A549 treated with CpdA at 1 μM for 4 hours (cell line): ENCODE measurements at places on chromosomes 4 and X. TPM values are rescaled to one million over a fixed set of nuclear protein-coding genes. Genes with fewer than 3 reads are reported as not detected.

The VCX3B gene
- not detected in 5 replicates for total RNA-seq

The GAK gene
- 35.8 to 55.6 TPM (median 51.7 TPM) in 5 replicates for total RNA-seq

The CSAG3 gene
- not detected in 5 replicates for total RNA-seq

The AFF2 gene
- not detected in 5 replicates for total RNA-seq
